ENCODE measurements at places on chromosomes 6 and 20.

- peak; percentile 99 for DNase-seq
These were observed 621.5 kb downstream of the QKI start for GRCh38 chr6:164035900-164036485.

DNA sequence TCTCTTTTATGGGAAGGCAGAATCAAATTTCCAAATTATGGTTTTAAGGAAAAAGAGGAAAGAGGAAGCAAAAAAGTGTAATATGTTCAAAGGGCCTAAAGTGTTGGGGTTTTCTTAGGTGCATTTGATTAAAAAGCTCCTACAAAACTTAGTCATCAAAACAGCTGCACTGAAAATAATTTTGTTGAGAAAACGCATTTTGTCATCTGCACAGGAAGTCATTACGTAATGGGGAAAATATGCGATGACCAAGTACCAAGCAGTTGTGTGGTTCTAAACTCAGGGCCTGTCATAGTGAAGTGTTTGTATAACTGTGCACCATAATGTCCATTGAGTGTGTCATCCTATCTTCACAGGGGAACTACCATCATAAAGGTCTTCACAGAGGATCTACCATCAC, 15.6 kb downstream of the HAO1 start:
- no peak for DNase-seq

DNA sequence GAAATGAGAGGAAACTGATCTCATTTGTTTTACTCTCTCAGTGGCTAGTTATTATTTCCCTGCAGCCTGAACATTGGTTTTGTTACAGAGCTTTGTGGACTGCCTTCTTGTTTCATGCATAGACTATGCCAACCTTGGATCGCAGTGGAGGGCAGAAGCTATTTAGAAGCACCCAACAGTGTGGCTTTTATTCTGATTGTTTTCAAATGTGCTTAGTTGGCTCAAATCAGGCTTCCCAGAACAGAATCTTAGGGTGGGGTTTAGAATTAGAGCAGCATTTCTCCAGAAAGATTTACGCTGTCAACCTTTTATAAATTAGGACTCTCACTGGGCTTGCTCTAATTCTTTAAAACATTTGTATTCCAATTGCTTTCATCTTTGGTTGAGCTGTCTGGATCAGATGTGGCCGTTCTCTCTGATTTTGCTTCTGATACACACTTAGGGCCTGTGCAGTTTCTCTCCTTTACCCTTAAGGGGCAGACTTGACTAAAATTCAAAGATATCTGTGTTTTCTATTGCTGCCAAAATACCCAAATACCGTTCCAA, 210.3 kb downstream of the BCKDHB start:
- DNase-seq: no peak

DNA sequence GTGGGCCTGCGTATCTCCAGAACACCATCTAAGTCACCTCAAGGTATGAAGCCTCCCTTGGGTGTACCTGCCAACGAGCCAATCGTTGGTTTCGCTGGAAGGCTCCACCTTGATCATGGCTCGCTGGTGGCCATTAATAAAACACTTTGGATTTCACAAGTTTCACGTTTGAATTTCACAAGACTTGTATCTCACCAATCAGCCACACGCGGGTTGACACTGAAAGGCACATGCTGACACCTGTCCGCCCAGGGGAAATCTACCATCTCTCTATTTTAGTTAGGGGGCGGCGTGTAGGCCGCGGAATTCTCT, 586 bp upstream of the HMGA1 start:
- no peak for DNase-seq

GRCh38 chr20:16760431-16761304, 12.5 kb downstream of the OTOR start:
- DNase-seq: no peak

DNA sequence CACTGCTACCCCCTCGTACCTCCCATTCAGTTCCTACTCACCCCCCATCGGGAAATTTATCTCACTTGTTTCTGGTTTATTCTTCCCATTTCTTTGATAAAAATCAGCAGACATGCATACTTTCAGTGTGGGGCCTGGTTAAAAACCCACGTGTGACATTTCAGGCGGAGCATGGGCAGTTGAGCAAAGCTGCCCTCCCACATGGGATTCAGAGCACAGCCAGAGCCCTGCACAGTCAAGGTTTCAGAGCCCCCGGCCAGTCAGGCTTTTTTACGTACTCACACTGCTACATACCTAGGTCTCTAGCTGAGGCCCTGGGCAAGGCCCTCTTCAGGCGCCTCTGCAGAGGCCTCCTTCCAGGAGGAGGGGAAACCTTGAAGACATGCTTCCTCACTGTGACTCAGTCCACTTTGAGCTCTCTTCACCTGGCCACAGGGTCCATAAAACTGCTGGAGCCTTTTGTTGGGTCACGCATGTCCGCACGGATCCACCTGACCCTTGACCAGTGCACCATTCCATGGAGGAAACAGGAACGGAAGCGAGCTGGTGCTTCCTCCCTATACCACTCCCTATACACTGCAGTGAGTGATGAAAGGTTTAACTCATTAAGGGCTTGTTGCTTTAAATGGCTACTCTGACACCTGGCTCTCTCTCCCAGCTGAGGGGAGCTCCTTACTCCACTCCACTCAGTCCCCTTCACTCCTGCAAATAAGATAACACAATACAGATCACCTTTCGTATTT, 713.3 kb downstream of the PRKN start:
- no peak for DNase-seq

Measured in DMS153 (cell line).